Dorsolateral prefrontal cortex (tissue), 122 donors: ENCODE measurements at places on chromosomes 4 and X. TPM values are rescaled to one million over a fixed set of nuclear protein-coding genes. Genes with fewer than 3 reads are reported as not detected.

TGIF2LX gene
- total RNA-seq, result not detected

COL4A5 gene
- 172 TPM for total RNA-seq

CYSLTR1 gene
- 0.96 TPM for total RNA-seq

SLC10A6 gene
- not detected for total RNA-seq

MUC7 gene
- total RNA-seq, result not detected

ATP2B3 gene
- total RNA-seq, result 59.8 TPM

PRICKLE3 gene
- total RNA-seq, result 3.2 TPM

IL1RAPL2 gene
- total RNA-seq, result 4.3 TPM

DNA sequence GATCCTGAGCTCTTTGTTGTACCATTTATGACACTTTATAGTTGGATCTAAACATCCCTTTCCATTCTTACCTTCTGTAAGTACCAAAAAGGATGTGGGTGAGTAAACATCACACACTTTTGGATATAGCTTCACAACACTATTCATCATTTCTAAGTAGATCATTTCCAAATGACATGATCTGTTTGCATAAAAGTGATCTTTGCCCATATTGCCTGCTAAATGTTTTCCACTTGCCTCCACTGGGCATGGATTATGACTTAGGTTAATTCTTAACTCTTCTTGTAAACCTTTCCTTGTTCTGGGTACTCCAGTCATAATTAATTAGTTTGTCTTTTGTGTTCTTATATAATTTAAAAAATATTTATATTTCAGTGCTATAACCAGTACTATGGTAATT lies 244.9 kb upstream of the AGA start:
- DNase-seq, result no peak

GRCh38 chr4:96052827-96053226 lies 212.9 kb downstream of the PDHA2 start:
- DNase-seq, result no peak

DNA sequence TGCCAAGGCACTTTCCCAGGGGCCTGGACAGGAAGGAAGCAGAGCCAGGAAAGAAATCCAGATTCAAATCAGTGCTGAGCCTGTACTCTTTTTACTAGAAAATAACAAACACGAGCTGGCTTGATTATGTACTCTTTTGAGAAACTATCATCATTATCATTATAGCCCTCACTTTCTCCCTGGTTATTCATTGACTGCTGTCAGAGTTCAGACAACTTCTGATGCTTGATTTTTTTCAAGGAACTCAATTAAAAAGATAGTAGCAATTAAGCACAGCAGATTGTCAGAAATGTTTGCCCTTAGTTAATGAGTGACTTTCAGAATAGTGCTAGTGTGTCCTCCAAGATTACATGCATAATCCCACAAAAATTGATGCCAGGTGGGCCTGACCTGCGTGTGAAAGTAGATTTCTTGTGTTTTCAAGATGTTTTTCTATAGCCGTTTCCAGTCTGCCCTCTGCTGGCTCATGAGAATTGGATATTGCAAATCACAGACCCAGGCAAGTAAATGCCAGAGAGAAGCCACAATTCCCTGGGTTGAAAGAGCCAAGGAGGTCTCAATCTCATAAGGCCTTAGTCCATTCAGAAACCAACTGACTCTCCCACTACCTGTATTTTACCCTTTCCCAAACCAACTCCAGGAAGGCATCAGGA lies 14.3 kb upstream of the PNPLA4 start:
- no peak for DNase-seq

- DNase-seq, result no peak
Measured at GRCh38 chr4:24244663-24245490, 339.5 kb downstream of the DHX15 start.

DNA sequence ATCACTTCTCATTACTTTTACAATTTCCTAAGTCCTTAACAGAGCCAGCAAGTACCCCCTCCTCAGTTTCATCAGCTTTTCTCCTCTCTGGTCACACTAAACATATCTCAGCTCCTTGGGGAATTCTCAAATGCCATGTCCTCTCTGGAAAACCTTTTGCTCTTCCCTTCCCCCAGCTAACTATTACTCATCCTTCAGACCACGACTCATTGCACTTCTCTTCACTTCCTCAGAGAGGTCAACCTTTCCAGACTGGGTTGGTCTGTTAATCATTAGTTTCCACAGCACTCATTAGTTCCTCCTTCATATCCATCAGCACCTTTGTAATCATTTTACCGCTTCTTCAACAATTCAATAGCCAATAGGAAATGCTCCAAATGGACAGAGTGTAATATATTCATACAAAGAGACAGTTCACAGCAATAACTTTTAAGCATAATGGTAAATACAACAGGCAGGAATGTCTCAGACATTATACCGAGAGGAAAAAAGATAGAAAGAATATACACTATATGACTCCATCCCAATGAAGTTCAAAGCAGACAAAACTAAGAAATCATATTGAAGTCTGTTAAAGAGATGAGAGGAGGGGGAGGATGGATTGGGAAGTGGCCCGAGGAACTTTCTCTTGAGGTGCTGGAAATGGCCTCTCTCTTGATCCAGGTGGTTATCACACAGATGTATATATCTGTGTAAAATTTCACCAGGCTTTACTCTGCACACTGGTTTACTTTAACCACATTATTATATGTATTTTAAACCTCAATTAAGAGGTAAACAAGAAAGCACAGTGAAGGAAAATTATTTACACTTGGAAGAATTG lies 39.6 kb downstream of the DDX60L start:
- no peak for DNase-seq

- no peak for DNase-seq
Measured at GRCh38 chr4:182303847-182304246, 60.6 kb downstream of the TENM3 start.

DNA sequence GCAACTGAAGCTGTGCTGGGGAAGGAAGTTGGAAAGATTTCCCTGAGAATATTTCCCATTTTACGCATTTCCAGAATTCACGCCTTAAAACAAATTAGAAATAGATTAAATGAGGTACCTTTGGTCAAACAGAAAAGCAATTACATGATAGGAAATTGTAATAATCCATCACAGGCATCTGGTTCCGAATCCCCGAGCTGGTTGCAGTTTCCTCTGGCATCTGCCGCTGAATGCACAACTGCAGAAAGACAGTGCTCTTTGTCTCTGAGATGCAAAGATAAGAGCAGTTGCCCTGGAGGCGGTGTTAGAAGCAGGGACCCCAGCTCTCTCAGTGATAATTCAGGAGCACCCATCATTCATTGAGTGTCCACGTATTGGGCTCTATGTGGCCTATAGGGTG lies 224.4 kb downstream of the LDB2 start:
- no peak for DNase-seq

- DNase-seq, result no peak
Measured at GRCh38 chr4:111789901-111790640, 355.2 kb upstream of the FAM241A start.

- no peak for DNase-seq
Measured at GRCh38 chrX:37684973-37685372, 618 bp upstream of the XK start.

DNA sequence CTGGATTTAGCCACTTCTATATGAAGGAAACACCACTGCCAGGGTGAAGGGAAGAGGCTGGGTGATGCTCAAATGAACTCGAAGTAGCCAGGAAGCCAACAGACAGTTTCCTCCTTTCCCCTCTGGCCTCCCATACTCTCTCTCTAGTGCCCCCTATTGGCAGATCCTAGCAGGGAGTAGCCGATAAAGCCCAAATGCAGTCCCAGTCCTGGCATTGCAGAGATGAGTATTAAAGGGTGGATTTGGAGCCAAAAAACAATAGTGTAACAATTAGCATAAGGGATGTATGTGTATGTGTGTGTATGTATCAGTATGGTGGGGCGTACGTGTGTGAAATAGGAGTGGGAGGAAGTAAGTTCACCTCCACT lies 213.8 kb upstream of the LDB2 start:
- no peak for DNase-seq

DNA sequence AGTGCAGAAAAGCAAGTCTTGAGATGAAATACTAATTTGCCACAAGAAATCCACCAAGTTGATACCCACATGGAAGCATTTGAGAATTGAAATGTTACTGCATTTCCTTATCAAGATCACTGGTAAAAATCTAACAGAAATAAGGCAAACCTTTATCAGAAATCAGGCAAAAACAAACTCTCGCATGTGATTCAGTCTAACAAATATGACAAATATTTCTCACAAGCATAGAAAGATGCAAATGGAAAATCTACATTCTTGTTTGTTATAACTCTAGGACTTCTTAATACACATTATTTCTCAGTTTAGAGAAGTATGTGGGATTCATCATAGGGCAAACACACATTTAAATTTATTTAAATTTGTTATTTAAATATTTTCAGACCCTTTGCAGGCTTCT lies 52.9 kb downstream of the TXK start:
- DNase-seq, result no peak

DNA sequence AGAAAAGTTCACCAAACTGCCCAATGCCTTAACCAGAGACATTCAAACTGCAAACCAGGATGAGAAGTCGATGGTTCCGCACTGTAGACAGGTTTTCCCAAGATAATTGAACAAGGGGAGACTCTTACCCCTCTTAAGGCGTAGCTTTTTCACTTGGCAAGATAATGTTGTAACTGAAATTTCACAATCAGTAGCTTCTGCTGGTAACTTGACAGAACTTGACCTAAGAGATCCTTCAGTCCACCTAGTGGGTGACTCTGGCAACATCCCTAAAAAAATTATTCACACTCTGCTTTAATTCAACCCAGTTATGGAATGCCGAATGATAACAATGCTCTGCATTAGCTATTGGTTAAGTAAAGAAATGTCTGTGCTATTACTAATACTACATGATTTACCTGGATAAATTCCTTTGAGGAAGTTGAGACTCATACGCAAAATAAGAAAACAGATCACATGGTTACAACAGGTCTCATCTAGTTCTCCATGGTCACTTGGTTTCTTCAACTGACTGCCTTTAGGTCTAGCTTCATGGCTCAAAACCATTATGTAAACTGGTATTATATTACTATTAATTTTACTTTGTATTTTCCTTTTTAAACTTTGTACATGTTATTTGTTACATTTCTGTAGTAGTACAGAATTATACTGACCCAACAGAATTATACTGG lies 9.1 kb downstream of the ELF2 start:
- no peak for DNase-seq

DNA sequence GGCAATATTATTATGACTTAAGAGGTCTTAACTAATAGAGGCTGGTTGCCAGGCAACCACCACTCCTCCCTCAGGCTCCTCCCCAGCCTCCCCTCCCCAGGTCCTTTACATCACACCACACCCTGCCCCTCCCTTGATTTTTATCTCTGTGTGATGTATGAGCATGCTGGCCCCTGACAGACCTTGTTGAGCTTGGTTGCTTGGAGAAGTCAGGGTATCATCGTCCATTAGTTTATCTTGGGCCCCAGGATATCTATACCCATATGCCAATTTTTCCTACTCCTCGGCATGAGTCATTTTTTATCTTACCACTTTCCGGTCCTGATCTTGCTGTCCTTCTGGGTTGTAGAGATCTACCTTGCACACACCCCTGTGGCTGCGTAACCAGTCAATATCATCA lies 2.5 kb downstream of the AKAP4 start:
- DNase-seq, result no peak

DNA sequence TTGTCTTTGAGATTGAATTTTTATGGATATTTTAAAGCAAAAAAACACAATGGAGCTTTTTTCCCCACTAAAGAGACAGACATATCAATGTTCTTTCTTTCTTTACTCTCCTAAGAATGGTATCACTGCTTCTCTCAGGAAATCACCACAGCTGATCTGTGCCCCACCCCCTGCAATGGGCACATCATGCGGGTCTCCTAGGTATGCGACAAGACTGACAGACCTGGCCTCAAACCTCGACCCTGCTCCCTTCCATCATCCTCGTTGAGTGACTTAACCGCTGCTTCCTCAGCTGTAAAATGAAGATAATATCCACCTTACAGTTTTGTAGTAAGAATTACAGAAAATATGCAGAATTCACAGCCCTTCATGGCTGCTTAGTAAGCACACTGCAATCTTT lies 58.3 kb downstream of the LEF1 start:
- DNase-seq, result no peak

- DNase-seq, result no peak
Measured at GRCh38 chr4:85557016-85557901, 82.3 kb downstream of the ARHGAP24 start.

- no peak for DNase-seq
Measured at GRCh38 chr4:2487632-2488031, 18.7 kb downstream of the RNF4 start.

DNA sequence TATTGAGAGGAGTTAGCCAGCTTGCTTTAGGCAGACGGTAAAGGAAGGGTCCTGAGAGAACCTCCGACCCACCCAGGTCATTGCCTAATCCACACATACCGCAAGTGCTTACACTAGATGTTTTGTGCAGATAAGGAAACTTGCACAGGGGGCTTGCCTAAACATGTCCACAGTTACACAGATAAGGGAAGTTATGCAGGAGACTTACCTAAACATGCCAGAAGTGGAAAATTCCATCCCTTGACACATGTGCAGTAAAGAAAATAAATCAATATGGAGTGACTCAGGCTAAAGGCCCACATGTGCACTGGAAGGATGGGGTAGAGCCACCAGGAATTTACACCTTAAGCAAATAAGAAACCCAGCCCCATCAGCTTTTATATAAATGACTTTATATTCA lies 232.8 kb upstream of the HDX start:
- DNase-seq, result no peak

DNA sequence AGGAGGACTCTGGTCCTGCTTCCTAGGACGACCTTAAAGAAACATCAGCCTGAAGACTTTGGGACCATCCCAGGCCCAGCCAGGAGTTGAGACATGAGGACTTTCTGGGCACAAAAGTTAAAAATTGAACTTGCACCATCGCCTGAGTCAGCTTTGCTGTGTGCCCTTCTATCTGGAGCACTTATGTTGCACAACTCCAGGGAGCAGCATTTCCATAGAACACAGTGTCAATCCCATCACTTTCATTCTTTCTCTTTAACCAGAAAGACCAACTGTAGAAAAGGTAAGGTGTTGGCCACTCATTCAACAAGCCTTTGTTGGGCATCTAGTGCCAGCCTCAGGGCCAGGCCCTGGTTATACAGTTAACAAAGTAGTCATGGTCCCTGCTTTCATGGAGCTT lies 8.6 kb upstream of the CLDN24 start:
- no peak for DNase-seq

DNA sequence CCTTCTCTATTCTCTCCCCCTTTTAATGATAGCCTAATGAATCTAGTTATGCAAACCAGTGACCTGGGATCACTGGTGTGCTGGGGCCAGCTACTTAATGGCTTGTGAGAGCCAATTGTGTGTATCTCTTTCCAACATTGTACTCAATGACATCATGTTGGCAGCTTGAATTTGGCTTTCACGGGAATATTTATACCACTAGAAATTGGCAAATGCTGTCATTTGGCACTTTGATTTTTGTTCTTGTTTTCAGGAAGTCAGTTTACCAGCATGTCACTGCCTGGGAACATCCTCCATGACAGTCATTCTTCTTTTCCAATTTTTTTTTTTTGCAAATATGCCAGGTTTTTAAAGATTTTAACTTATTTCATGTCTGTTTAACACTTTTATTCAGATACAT lies 1685.3 kb downstream of the STIM2 start:
- DNase-seq, result no peak

- no peak for DNase-seq
Measured at GRCh38 chrX:138847930-138848329, 136.4 kb upstream of the FGF13 start.
